ENCODE measurements at places on chromosomes 11 and 22.

- no peak for DNase-seq
Observed at GRCh38 chr11:96113193-96113681, 189.3 kb upstream of the MTMR2 start.

DNA sequence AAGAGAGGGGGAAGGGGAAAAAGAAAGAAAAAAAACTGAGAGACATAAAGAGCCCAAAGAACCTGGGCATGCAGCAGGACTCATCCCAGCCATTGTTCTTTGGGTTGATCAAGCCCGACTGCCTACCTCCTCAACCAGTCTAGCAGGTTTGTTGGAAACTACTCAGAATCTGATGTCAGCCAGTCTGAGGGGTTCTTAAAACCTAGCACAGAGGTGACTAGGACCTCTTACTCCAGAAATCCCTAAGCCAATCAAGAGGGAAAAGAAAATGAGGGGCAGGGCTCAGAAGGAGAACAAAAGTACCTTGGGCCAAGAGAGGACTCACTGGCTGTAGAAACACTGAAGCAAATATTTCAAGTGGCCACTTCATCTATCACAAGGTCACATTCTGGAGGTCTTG, 228.0 kb downstream of the AASDHPPT start:
- no peak for DNase-seq

DNA sequence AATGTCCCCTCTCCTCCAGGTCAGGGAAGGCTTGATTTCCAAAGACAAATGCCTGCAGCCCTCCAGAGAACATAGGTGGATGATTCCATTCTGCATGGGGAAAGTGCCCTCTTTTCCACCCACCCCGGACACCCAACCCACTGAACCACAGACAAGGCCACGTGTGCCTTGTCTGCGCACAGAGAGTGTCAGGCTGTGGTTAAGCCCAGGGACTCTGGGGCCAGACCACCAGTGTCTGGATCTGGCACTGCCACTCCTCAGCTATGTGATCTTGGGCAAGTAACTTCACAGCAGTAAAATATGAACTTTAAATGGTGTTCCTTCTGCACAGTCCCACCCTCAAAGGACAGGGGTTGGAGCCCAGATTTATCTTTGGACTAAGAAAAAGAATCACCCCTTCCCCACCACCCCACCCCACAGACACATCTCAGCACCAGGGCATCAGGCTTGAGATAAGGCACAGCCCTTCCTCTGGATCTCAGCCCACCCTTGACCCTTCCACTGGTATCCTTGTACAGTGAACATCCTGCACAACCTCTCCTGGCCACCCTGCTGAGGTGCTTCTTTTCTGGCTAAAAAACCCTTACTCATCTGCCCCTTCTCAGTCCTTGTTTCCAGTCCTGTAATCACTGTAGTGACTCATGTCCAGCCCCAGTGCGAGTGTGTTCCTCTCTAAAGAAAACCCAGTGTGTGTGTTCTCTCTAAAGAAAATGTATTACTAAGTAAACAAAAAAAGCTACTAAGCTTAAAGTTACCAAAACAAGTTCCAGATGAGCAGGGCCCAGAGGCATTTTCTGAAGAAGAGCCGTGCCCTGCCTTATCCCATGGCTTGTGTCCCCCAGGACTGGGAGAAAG, 1.9 kb upstream of the PTGDR2 start:
- DNase-seq, result no peak

GRCh38 chr11:64724863-64725532, 2.0 kb upstream of the NRXN2 start:
- DNase-seq, result no peak

GRCh38 chr11:91209751-91210150, 986.9 kb upstream of the CHORDC1 start:
- no peak for DNase-seq

DNA sequence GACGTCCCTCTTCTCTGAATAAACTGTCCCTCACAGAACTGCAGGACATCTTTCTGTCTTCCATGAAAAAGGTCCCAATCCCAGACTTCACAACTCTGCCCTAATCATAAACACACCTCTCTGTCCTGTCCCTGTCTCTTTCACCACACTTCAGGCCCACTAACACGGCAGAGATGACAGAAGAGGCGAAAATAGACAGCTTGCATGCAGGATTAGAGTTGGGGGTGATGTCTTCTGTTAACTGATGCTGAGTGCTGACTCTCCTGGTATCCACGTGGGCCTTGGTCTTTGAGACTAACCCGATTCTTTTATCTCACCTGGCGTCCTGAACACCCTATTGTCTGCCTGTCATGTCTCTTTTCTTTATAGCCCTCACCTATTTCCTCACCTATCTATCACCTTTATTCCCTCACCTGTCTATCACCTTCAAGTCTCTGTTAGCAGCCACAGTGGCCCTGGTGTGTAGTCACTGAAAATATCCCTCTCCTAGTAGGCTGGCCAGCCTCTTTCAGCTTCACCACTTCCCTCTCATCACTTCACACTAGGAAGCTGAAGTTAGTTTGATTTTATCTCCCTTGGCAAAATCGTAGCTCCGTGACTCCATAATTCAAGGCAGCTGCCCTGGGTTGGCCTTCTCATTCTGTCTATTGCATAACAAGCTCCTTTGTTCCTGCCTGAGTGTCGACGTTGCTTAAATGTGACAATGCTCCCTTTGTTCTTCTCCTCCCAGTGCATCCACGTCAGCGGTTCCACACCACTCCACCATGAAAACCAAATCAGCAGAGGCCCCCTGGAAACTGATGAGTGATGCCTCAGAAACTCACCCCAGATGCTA, 30.6 kb upstream of the DRD2 start:
- DNase-seq, result no peak

DNA sequence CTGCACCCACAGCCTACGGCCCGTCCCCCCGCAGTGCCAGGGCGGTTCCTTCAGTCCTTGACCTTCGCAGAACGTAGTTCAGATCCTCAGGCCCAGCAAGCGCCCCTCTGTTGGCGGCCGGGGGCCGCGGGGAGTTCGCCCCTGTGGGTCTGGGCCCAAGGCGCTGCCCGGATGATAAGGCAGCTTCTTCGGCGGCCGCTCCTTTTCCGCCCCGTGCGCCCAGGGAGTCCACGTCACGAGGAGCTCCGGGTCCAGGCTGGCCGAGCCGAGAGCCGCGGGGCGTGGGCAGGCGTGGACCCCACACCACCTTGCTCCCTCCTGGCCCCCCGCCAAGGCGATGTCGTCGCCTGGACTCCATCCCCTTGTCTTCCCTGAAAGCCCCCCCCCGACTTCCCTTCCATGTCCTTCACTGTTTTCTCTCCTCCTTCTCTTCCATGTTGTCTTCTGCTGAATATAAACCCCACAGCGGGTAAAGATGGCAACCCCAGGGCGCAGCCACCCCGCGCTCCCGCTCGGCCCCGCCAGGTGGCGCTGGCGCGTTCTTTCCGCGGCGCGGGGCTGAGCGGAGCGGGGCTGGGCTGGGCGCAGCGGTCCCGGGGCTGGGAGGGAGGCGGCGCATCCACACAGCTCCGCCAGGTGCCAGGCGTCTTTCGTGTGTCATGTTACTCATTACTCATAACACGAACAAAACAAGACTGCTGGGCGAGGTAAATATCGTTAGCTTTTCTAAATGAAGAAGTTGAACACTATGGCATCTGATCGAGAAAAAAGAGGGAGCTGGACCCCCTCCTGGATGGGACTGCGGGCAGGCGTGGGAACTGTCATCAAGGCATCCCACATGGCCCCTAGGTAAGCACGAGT, 321.0 kb downstream of the NTM start:
- DNase-seq, result no peak

DNA sequence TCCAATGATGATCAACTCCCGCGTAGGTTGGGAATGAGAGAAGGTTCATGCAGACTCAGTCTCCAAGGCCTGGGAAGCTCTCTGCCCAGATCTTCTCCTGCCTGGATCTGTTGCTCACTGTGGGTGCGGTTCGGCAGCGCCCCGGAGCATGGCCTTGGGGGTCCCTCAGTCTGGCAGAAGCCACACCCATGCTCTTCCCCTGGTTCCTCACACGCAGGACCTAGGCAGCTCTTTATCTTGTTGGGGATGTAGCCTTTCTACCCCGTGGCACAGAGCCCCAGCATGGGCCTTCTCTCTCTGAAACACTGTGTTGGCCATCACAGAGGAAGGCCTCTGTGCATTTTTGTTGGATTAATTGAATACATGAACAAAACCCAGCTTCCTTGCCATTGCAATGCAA, 1461.6 kb downstream of the BRD1 start:
- DNase-seq, result no peak

DNA sequence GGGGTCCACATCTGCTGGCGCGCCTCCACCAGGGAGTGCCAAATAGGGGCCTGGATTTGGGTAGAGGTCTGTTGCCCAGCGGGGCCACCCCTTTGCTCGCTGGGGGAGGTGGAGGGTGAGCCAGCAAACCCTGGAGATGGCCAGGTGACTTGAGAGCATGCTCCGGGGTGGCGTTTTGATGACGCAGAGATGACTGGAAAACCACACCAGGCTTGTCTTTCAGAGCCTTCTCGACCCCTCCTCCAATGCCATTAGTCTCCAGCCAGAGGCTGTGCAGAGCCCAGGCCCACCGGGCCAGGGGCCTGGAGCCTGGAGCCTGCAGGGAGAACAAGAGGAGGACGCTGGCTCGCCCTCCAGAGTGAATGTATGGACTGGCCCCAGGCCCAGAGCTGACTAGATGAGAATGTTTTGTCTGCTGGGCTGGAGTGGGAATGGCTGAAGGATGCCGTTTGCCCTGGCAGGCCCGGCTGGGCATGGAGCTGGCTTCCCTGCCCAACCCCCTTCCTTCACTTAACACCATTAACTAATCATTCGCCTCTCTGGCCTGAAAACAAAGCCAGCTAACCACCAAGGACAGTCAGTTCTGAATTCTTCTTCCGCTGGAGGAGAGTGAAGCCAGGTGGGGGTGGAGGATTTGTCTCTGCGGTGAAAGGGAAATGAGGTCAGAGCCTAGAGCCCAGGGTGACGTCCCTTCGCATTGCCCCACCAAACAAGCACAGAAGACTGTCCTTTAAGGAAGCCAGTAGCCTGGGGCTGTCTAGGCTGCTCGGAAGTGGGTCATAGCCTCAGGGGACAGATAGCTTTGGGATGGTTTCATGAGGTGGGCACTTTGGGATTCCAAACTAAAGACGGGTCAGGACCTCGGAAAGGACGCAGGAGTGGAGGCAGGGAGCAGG, 1.6 kb upstream of the MCAM start:
- DNase-seq, result peak; percentile 24

GRCh38 chr11:26793487-26793886, 71.6 kb upstream of the SLC5A12 start:
- no peak for DNase-seq

DNA sequence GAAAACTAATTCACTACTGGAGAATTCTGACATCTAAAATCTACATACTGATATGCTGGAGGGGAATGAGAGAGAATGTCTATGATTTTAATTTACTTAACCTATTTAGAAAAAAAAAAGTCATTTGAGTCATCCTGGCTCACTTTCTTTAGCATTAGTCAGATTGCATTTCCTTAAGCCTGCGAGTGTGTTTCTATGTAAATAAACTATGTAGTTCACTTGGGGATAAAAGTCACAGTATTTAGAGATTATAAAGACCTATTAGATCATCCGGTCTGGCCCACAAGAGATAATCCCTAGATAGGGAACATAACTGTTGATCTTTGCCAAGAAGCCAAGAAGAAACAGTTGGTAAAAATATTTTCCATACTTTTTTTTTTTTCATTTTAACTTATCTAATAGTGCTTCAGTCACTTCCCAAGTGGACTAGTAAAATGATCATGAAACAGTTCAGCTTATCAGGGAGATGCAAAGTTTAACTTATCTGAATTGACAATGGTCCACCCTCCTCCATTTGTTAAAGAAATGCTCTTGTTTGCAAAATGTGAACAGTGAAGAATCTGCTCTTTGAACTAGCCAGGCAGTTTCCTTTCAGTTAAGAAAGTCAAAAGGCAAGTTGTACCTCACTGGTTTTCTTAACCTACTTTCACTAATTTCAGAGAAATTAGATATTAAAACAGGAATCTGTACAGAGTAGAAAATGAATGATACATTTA, 21.2 kb upstream of the BLID start:
- DNase-seq, result no peak

GRCh38 chr22:23151827-23152226, 6.5 kb downstream of the RAB36 start:
- DNase-seq, result no peak

GRCh38 chr11:2945031-2945756, 16.0 kb upstream of the PHLDA2 start:
- DNase-seq, result peak; percentile 25

DNA sequence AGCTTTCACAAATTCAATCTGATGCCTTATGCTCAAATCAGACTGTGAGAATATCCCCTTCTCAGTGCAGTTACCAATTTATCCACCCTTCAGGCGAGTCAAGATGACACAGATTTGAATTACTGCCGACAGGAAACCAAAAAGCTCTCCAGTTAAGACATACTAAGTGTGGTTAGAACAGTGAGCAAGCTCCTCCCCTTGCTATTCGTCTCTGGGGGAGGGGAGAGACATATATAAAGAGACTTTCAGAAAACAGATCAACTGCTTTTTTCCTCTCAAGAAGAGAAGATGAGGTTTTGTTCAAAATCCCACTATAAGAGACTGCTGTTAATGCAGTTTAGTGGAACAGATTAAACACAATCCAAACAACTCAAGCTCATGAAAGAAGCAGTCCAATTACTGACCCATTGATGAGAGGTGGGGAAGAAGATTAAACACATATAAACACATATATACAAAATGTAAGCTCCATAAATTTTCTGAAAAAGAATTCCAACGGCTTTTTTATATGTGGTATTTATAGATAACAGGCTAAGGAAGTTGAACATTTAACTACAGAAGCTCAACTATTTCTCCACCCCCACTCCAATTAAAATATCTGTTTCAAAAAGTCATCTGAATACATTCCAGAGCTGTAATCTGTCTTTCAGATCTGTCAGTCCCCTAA, 102.7 kb downstream of the MRTFA start:
- peak; percentile 82 for DNase-seq

- DNase-seq, result no peak
Observed at GRCh38 chr22:46578251-46578823, 40.9 kb upstream of the CELSR1 start.
